ENCODE measurements at places on chromosomes 2 and 18.

DNA sequence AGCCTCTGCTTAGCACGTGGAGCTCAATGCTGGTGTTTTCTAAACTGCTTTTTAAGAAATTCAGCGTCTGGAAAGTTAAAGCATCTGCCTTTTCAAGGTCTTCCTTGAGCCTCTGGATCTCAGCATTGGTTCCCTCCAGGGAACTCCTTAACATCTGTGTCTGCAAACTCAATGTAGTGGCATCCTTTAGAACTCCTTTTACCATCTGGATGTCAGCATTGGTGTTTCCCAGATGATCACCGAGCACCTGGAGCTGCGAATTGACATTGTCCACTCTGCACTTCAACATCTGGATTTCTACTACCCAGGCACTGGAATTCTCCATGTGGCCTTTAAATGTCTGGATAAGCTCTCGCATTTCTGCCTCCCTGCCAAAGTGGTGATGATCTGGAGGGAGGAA lies 3.7 kb downstream of the CLEC4F start:
- DNase-seq = no peak

- DNase-seq = no peak
Measured at GRCh38 chr2:173792741-173793140, 172.4 kb downstream of the SP3 start.

GRCh38 chr2:159226608-159227385 lies 59.7 kb downstream of the WDSUB1 start:
- no peak for DNase-seq

GRCh38 chr2:68417926-68418325 lies 49.2 kb downstream of the FBXO48 start:
- no peak for DNase-seq

Data from AG04449 (cell line).